ENCODE measurements at places on chromosomes 6 and 20.

- DNase-seq: no peak
These were observed 52.7 kb downstream of the IL20RA start for GRCh38 chr6:136992113-136992512.

DNA sequence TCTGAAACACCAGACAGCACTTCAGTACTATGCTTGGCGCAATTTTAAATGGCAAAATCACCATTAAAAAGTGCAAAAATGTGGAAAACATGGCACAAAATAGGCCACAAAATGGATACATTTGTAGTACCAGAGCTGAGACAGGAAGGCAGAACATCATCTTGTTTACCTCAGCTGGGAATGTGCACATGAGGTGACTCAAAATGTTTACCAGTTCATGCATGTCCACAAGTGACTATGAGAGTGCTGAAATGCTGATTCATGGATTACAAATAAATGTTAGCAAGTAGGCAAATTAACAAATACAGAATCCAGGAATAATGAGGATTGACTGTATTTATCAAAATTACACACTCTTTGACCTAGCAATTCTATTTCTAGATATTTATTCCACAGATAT lies 201.6 kb downstream of the ISM1 start:
- DNase-seq: no peak

DNA sequence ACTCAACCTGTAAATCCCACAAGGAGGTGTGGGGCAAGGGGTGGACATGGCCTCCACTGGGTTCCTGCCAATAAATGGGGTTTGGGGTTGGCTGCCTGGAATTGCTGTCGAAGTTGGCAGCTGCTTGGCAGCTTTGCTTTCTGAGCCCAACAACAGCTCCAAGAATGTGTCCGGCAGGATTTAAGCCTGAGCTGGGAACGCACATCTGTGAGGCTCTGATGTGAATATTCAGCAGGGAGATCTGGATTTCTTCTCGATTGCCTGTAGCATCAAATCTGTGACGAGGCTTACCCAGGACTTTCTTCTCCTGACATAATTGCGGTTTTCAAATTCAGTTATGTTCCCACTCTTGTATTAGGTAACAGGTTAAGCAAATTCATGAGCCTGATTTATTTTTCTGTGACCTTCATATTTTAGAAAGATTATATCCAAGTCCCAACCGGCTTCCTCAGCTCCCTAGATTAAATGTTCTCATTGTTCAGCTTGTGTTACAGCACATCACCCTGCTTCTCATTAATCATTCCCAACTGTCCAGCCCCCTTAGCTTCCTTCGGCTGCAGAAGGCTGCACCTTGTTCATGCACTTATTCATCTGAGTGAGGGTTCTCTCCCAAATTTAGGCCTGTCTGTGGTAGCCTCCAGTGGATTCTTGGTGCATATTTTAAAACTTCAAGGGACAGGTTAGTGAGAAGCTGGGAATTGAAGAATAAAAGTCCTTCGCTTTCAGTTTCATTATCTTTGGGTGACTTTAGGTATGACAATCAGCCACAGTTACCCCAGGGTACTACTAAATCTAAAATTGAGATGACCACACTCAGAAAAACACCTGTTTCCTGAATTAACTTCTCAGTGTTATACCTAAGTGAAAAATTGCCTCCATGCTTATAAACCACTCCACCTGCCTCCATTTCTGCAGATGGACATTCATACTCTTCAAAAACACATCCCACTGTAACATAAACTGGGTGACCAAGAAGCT lies 310.0 kb downstream of the ESR1 start:
- no peak for DNase-seq

- no peak for DNase-seq
These were observed 704.4 kb upstream of the SLC35B3 start for GRCh38 chr6:9139746-9140145.

- no peak for DNase-seq
These were observed 142.5 kb upstream of the FERMT1 start for GRCh38 chr20:6265204-6265904.

- DNase-seq: no peak
These were observed 31.8 kb upstream of the PDE7B start for GRCh38 chr6:135819665-135820064.

- no peak for DNase-seq
These were observed 49.6 kb upstream of the PTPRK start for GRCh38 chr6:128569732-128570679.

DNA sequence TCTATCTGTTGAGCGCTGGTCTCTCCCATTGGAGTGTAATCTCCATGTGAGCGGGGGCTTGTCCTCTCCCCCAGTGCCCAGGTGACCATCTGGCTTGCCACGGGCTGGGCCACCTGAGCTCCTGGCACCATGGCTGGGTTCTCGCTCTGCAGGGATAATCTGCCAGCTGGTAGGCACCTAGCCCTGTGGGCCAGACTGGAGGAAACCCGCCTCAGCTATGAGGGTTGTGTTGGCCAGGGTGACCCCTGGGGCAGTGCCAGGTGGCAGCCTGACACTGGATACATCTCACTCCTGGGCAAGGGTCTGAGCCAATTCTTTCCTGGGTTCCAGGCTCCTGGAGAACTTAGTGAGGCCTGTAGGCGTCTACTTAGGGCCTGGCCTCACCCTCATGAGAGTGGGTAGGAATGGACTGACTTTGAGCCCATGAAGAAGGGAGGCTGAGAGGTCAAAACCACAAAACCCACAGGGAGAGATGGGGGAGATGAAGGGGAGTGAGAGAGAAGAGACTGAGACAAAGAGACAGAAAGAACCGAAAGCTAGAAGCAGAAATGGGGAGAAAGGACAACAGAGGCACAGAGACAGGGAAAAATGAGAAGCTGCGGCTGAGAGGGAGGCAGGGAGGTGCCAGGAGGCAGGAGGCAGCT lies 5.8 kb upstream of the SLC52A3 start:
- DNase-seq: no peak

DNA sequence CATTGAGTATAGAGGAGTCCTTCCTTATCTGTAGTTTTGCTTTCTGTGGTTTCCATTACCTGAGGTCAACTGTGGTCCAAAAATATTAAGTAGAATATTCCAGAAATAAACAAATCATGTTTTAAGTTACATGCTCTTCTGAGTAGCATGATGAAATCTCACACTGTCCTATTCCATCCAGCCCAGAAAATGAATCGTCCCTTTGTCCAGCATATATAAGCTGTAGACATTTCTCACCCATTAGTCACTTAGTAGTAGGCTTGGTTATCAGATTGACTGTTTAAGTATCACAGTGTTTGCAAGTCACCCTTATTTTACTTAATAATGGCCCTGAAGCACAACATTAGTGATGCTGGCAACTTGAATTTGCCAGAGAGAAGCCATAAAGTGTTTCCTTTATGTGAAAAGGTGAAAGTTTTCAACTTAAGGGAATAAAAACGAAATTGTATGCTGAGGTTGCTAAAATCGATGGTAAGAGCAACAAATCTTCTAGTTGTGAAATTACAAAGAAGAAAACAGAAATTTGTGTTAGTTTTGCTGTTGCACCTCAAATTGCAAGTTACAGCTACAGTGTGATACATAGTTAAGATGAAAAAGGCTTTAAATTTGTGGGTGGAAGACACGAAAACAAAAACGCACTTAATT lies 198.6 kb upstream of the SIM1 start:
- DNase-seq: no peak

DNA sequence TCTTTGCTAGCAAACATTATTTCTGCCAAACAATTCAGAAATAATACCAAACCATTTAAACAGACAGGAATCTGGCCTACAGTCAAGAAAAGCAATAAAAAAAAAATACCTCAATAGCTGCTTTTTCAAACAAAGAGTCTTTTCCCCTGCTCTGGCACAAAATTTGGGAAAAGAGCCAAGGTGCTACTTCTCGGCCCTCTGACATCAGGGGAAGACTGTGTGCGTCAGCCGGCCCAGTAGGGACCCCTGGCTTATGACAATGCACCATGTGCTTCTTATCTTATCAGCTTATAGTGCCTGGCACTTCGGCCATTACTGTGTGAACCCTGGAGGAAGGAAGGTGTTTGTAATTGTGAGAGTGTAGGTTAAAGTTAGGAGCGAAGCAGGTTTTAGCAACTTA lies 89.4 kb downstream of the PDE10A start:
- no peak for DNase-seq

GRCh38 chr20:17987988-17988387 lies 19.2 kb downstream of the MGME1 start:
- DNase-seq: no peak

- DNase-seq: peak; percentile 80
These were observed 154.9 kb downstream of the SOX4 start for GRCh38 chr6:21748343-21749056.
